ENCODE measurements at places on chromosomes 1 and 21.

DNA sequence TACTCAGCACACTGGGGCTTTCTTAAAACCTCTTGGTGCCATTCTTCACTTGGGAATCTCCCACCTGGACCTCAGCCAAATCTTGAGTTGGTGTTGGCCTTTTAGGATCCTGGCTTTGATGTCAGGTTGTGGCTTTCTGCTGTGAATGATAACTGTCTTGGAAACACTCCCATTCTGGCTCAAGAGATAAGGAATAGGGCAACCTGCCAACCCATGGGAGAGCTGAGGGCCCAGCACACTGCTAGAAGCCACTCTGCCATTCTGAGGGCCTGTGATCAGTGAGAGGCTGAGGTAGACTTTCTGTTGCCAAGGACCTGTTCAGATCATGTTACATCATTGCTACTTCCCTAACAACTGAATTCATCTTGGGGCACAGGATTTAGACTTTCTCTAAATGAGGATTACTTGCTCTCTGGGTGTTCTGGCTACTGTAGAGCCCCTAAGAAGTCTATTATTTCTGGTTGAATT is 45.8 kb downstream of the TTC39A start:
- DNase-seq, result no peak

DNA sequence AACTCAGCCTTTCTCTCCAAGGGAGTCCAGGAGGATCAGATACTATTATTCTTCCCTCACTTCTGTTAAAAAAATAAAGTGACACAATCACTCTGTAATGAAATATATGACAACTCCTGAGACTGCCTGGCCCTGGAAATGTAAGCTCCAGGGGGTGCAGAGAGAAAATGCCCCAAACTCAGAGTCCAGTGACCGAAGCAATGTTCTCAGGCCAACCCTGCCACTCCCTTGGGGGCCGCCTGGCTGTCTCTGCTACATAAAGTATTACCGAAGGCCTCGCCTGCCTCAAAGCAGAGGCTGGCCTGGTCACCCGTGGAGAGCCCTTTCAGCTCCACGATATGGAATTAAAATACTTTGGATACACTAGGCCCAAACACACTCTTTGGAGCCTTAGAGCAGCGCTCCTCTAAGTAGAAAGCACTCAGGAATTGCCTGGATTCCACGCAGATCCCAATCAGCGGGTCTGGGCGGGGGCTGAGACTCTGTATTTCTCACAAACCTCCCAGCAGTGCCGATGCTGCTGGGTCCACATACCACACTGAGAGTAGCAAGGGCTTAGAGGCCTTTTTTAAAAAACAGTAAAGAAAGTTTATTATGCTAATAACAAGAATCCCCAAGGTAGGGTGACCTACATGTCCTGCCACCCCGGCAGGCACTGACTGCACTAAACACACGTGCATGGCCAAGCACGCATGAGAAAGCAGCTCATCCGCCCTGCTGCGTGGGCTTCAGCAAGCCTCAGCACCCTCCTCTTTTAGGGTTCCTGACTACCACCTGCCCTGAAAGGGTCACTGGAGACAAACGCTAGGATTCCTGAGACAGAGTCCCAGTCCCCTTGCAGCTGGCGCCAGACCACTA is 31.1 kb downstream of the TMCO4 start:
- no peak for DNase-seq

- no peak for DNase-seq
These were observed 1163.2 kb downstream of the PLA2G4A start for GRCh38 chr1:187991944-187992343.

DNA sequence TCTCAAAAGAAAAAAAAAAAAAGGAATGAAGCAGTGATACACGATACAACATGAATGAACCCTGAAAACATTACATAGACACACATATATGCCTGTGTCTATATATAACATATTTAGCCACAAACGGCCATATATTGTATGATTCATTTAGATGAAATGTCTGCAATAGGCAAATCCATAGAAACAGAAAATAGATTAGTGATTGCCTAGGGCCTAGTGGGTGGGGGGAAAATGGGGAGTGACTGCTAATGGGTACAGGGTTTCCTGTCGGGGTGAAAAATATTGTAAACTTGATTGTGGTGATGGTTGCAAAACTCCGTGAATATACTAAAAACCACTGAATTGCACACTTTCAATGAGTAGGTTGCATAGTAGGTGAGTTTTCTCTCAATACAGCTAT is 6.0 kb upstream of the H6PD start:
- DNase-seq, result no peak

GRCh38 chr21:36701756-36702621 is 3.1 kb downstream of the SIM2 start:
- DNase-seq, result no peak

DNA sequence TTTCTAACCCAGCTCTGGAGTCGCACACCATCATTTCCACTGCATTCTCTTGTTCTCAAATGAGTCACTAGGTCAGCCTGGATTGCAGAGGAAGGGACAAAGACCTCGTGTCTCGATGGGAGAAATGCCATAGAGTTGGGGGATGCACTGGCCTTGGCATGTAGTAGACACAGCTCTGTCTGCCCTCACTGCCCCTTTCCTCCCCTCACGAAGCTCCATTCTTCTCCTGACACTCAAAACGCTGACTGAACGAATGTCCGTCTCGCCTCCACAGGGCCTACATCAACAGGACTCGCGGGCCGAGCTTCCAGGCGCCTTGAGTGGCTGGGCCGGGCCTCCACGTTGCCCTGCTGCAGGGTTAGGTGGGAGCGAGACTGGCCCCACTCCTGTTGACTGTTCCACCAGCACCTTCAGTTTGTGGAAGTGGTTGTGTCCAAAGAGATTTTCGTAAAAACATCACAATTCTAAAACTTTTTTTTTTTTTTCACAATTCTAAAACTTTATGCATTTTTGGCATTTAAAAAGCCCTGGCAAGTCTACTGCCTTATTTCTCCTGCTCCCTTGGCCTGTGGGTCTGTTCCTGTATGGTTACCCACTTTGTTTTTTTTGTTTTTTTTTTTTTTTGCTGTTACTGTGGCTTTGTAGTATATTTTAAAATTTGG is 18.8 kb downstream of the PKNOX1 start:
- no peak for DNase-seq
